Stimulated activated CD8-positive, alpha-beta memory T cell treated with anti-CD3 and anti-CD28 coated beads, Interleukin-7, amount 100 ng/mL, for 1 hour (primary cell): ENCODE measurements at places on chromosomes 7 and 10.
A peak's percentile ranks its signal among the peaks of the same experiment; 100 is the strongest.

GRCh38 chr7:70060298-70061068 lies 462.2 kb downstream of the AUTS2 start:
- DNase-seq: no peak

GRCh38 chr10:107232013-107232412 lies 67.5 kb upstream of the SORCS1 start:
- DNase-seq: no peak

DNA sequence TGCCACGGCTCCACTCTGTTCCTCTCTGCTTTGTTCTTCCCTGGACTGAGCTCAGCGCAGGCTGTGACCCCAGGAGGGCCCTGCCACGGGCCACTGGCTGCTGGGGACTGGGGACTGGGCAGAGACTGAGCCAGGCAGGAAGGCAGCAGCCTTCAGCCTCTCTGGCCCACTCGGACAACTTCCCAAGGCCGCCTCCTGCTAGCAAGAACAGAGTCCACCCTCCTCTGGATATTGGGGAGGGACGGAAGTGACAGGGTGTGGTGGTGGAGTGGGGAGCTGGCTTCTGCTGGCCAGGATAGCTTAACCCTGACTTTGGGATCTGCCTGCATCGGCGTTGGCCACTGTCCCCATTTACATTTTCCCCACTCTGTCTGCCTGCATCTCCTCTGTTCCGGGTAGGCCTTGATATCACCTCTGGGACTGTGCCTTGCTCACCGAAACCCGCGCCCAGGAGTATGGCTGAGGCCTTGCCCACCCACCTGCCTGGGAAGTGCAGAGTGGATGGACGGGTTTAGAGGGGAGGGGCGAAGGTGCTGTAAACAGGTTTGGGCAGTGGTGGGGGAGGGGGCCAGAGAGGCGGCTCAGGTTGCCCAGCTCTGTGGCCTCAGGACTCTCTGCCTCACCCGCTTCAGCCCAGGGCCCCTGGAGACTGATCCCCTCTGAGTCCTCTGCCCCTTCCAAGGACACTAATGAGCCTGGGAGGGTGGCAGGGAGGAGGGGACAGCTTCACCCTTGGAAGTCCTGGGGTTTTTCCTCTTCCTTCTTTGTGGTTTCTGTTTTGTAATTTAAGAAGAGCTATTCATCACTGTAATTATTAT lies 1.2 kb downstream of the CLDN4 start:
- no peak for DNase-seq

- no peak for DNase-seq
Observed at GRCh38 chr7:117362294-117362888, 39.5 kb upstream of the WNT2 start.

- DNase-seq: no peak
Observed at GRCh38 chr7:46157404-46157803, 236.3 kb upstream of the IGFBP3 start.

DNA sequence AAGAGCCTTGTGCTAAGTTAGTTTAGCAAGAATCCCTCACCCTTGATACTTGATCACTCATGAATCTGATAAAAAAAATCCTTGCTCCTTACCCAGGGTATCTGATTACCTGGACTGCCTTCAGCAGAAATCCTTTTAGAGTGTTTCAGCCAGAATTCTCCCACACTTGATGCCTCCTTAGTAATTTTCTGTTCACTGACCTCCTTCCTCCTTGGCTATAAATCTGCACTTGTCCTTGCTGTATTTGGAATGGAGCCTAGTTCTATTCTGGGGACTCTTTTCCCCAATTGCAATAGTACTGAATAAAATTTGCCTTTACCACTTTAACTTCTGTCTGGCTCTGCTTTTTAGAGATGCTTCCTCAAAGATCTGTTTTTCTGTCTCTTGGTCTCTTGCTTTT lies 84.9 kb downstream of the RPS24 start:
- DNase-seq: no peak

DNA sequence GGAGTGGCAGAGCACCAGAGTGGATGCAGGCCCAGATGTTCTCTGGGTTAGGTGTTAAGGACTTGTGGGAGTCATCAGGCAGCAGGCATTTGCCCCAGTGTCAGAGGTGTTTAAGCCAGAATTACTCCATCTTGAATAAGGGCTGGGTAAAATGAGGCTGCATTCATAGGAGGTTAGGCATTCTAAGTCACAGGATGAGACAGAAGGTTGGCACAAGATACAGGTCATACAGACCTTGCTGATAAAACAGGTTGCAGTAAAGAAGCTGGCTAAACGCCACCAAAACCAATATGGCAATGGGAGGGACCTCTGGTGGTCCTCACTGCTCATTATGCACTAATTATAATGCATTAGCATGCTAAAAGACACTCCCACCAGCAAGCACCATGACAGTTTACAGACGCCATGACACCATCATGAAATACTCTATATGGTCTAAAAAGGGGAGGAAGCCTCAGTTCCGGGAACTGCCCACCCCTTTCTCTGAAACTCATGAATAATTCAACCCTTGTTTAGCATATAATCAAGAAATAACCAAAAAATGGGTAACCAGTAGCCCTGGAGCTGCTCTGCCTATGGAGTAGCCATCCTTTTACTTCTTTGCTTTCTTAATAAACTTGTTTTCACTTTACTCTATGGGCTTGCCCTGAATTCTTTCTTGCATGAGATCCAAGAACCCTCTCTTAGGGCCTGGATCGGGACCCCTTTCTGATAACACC lies 882 bp upstream of the LRRC61 start:
- DNase-seq: peak; percentile 23

GRCh38 chr7:27113991-27114769 lies 11.7 kb upstream of the HOXA2 start:
- DNase-seq: no peak

- DNase-seq: no peak
Observed at GRCh38 chr10:22766693-22767092, 52.3 kb upstream of the PIP4K2A start.

DNA sequence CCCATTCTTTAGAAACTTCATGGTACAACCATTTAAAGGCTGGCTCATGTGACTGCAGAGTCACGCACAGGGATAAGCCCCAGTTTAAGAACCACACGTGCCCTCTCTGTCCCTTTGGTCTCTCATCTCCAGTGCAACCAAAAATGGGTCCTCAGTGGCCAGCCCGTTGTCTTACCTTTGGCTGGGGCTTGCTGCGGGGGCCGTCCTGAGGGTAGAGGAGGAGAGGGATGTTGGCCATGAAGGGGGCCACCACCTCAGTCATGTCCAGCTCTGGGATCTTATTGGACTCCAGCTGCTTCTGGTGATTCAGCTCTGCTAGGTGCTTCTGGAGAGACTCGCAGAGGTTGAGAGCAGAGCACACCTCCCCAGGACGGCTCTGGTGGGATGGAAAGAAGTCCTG lies 22.3 kb downstream of the PSAP start:
- DNase-seq: no peak

DNA sequence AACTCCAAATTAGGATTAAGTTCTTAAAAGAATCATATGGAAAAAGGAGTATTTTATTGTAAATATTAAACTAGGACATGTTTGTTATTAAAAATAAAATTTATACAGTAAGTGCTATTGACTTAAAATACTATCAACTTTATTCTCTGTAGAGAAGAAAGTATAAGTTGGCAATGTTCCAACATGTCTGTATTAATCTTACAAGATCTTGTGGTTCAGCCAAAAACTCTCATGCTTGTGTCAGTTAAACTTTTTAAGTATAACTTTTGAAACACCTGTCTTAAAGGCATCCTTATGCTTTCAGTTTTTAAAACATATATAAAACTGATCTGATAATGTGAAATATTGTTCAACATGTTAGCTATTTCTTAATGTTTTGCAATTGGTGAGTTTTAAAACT lies 160.7 kb downstream of the ZEB1 start:
- DNase-seq: no peak

GRCh38 chr10:121771966-121772365 lies 155.9 kb downstream of the ATE1 start:
- DNase-seq: no peak

- no peak for DNase-seq
Observed at GRCh38 chr10:13483073-13483472, 45.7 kb downstream of the BEND7 start.

GRCh38 chr7:96200740-96201139 lies 121.2 kb downstream of the SLC25A13 start:
- DNase-seq: no peak

- DNase-seq: no peak
Observed at GRCh38 chr10:62528441-62528840, 154.3 kb downstream of the ZNF365 start.

DNA sequence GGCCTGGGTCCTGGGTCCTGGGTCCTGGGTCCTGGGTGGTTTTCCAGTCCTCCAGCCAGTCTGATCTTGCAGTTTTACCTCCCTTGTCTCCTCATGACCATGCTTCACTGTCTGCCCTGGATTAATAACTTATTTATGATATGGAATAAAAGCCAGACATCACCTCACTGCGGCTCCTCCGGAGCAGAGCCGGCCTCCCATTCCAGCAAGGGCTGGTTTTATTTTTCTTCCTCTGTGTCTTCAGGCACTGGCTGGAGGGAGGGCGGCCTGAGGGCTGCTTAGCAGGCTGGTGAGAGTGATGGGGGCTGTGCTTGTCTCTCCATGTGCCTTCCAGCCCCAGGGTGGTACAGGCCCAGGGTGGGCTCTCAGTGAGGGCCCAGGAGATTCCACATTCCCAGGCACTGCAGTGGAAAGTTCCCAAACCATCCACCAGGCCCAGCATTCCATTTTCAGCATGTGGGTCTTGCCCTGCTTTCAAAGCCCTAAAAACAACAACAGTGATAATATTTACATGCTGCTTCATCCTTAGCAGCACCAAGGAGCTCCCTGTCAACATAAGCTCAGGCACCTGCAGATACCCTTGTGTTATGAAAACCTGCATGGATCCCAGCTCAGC lies 12.6 kb downstream of the ADAMTS14 start:
- DNase-seq: no peak

DNA sequence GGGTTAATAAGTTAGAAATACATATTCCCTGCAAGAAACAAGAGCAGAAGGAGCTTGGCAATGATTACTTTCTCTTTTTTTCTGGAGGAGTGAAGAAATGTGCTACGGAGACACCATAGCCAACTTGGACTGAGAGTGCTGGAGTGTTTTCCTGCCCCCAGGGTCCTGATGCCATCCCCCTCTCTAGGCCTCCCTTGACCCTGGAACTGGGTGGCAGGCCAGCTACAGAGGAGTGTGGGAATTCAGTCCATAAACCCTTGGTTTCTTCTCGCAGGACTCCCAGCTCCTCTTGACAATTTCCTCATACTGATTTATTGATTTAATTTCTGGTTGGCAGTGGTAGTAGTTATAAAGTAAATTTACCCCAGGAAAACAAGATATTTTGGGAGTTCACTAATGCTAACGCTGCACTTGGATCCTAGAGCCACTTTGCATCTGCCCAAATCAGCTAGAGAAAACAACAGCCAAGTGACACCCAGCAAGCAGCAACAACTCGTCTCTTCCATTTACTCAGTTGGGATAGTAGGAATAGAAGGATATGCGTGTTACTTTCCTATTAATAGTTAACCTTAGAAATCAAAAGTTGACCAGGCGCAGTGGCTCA lies 76.4 kb upstream of the CELF2 start:
- no peak for DNase-seq

- DNase-seq: no peak
Observed at GRCh38 chr7:8121243-8121642, 140.7 kb downstream of the ICA1 start.

GRCh38 chr7:152541892-152542291 lies 106.1 kb upstream of the KMT2C start:
- DNase-seq: no peak

DNA sequence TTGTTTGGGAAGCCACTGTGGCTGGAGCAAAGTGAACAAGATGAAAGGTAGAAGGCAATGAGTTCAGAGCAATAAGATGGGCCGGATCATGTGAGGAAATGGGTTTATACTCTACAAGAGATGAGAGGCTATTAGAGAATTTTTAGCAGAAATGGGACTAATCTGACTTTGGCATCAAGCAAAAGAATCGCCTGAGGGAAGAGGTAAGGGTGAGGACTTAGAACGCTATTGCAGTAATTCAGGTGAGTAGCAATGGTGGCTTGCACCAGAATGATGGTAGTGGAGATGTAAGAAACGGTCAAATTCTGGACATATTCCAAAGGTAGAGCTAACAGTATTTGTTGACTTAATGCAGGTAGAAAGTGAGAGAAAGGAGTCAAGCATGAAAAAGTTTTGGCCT lies 29.5 kb upstream of the AKAP9 start:
- DNase-seq: no peak

- DNase-seq: no peak
Observed at GRCh38 chr7:122305475-122306319, 1.1 kb upstream of the FEZF1 start.

- no peak for DNase-seq
Observed at GRCh38 chr10:9091530-9092093, 1037.1 kb downstream of the GATA3 start.

DNA sequence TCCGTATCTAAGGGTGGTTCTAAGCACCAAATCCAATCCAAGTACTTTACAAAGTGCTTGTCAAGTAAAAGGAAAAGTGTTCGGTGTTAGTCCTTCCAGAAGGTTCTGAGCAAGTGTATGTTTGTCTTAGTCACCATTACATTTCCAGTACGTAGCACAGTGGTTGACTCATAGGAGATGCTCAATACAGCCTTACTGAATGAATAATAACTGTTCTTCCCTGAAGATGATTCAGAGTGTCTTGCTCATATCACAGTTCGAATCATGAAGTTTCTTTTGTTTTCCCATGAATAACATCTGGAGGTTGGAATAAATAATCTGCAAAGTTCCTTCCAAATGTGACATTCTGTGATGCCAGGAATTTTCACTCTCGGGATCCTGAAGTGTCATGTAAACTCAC lies 53.4 kb downstream of the WNT2 start:
- no peak for DNase-seq

DNA sequence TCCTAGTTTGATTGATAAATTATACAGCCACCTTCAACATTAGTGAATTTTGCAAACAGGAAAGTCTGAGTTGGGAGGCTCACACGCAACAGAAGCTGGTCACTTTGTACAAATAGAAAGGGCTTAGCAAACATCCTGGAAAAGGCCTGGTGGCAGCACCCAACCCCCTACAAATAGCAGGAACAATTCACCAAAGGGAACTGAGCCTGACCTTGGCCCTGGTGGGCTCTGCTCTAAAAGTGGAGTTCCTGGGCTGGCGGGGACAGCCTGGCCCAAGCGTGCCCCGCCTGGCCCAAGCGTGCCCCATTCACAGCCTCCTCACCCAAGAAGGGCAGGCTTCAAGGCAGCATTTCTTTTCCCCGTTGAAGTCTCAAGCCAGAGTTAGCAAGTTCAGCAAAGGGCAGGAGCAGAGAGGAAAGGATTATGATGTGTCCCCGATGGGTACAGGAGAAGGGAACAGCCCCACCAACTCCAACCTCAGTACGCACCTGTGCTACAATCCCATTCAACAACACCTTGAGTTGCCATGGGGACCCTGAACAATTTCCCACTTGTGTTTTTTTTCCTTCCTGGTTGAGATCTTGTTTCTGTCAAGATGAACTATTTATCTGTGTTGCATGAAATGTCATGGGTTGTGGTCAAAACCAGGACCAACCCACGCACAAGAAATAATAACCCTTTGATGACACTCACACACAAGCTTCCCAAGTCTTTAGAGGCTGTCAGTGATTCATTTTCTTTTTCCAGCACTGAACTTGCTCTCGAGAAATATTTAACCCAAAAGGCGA lies 43.4 kb downstream of the RGS10 start:
- no peak for DNase-seq

GRCh38 chr10:69337296-69338132 lies 59.2 kb downstream of the HK1 start:
- no peak for DNase-seq
